ENCODE measurements at places on chromosomes 5 and 9. TPM values are rescaled to one million over a fixed set of nuclear protein-coding genes. Genes with fewer than 3 reads are reported as not detected.

- no peak for DNase-seq
These were observed 25.2 kb upstream of the CEMIP2 start for GRCh38 chr9:71793386-71794105.

DNA sequence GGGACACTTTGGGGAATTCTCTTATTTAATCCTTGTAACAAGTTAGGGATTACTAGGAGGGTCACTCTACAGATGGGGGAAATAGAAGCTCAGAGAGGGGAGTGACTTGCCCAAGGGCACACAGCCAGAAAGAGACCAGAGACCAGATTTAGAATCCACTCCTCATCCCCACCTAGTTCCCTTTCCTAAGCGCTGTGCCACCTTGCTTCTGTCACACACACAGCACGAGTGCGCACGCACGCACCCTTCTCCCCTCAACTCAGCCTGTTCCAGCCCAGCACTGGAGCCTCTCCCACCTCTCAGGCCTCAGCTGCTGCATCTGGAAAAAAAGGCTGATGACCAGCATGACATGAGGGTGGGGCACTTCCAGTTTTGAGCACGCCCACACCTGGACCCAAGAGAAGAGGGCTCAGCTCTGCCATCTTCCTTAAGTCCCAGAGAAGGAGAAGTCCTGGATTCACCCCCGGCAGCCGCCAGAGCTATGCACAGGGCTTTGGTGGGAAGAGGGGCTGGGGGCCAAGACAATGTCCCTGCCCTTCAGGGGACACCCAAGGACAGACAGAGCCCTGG lies 18.5 kb downstream of the NR5A1 start:
- DNase-seq = no peak

Gene PROB1
- total RNA-seq = 59.5 TPM

Gene ANKRD20A1
- total RNA-seq = not detected

Gene C5orf34
- total RNA-seq = 2.0 TPM

Gene TAF11L3
- not detected for total RNA-seq

Gene AGGF1
- total RNA-seq = 28.1 TPM

Gene MARVELD2
- not detected for total RNA-seq

Data from myocyte (in vitro differentiated cells).